ENCODE measurements at places on chromosomes 16 and 17. TPM values are rescaled to one million over a fixed set of nuclear protein-coding genes. Genes with fewer than 3 reads are reported as not detected.

DNA sequence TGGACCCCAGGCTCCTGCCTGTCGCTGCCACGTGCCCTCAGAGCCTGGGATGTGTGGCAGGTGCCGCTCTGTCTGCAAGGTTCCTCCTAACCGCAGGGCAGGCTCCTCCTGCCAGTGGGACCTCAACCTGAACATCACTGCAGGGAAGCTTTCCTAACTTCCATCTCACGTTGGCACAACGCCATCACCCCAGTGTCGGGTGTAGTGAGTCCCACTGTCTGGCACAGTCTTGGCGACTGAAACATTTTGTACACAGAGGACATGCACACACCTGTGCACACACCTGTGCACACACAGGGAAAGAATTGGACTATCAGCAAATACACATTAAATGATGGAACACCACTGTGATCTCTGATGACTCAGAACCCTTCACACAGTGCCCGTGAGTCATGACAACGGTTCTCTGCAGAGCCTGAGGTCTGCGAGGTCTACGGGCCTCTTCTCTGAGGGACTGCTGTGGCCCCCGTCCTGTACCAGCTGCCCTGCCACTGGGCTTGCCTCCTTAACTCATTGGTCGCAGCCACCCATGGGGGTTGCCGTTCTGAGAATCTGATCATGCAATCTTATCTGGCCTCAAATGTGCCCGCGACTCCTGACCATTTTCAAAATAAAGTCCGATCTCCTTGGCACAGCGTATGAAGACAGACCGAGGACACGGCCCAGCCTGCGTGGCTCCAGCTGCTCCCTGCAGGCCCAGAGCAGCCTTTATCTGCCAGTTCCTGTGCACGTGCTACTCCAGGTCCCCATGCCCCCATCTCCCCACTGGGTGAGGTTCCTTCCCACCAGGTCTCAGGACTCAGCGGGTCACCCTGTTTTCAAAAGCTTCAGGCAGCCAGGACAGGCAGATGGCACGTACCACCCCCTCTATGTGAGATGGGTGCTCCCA lies 7.6 kb downstream of the CCDC57 start:
- DNase-seq = no peak
- H3K4me1 ChIP-seq = peaks cover 26% of the 10 kb centered on the region
- peaks cover 3% of the 10 kb centered on the region for H3K36me3 ChIP-seq
- peak overlapping the region; percentile 95 for H3K27ac ChIP-seq

DNA sequence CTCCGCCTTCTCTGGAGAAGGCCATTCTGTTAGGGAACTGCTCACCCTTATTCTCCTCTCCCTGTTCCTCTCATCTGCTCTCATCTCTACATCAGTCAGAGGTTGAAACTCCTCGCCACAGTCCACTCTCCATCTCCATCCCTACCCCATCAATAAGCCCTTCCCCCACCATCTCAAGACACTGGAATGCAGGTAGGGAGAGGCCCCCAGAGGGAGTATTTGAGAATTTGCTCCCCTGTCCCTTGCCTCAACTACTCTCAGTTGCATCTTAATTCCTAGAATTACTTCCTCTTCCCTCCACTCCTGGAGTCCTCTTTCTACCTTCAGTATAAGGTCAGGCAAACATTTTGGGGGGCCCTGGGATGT lies 2.0 kb upstream of the AATF start:
- no peak overlapping the region for H3K4me3 ChIP-seq
- H3K27ac ChIP-seq = no peak overlapping the region
- H3K36me3 ChIP-seq = peaks cover 9% of the 10 kb centered on the region
- DNase-seq = no peak

GRCh38 chr17:8975091-8975725 lies 9.7 kb upstream of the PIK3R5 start:
- H3K36me3 ChIP-seq = peaks cover 3% of the 10 kb centered on the region
- no peaks in the 10 kb centered on the region for H3K27me3 ChIP-seq
- no peak overlapping the region for H3K4me3 ChIP-seq
- H3K4me1 ChIP-seq = peaks cover 4% of the 10 kb centered on the region

DNA sequence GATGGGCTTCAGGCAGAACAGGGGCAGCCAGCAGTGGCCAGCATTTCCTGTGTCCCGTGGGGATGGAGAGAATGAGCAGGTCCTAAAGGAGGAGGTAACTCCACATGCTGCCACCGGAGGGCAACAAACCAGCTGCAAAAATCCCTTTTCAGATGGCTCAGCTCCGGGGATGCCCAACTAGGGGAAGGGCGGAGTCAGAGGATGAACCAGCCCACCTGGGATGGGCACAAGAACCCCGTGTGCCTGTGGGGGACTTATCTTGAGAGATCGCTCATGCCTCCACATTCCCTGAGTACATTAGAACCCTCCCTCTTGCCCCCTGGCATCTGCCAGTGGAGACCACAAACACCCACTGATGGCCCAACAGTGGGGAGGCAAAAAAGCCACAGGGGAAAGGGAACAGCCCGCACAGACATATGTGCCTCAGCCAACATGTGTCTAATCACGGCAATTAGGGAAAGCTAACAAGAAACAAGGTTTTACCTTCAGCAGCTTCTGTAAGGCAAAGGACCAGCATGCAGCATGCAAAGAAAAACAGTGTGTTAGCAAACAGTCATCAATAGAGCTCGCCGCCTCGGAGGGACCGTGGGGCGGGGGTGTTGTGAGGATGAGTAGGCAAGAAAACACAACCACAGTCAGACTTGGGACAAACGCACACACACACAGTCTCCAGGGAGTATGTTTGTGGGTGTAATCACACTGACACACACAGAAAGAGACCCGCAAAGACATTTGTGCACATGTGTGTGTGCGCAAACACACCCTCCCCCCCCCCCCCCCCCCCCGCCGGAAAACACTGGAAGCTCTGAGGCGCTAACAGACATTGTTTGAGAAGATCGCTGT lies 64.0 kb downstream of the MYO18A start:
- peaks cover 6% of the 10 kb centered on the region for H3K36me3 ChIP-seq
- no peak overlapping the region for H3K27ac ChIP-seq
- no peak for DNase-seq
- no peaks in the 10 kb centered on the region for H3K27me3 ChIP-seq
- peaks cover 10% of the 10 kb centered on the region for H3K4me1 ChIP-seq

DNA sequence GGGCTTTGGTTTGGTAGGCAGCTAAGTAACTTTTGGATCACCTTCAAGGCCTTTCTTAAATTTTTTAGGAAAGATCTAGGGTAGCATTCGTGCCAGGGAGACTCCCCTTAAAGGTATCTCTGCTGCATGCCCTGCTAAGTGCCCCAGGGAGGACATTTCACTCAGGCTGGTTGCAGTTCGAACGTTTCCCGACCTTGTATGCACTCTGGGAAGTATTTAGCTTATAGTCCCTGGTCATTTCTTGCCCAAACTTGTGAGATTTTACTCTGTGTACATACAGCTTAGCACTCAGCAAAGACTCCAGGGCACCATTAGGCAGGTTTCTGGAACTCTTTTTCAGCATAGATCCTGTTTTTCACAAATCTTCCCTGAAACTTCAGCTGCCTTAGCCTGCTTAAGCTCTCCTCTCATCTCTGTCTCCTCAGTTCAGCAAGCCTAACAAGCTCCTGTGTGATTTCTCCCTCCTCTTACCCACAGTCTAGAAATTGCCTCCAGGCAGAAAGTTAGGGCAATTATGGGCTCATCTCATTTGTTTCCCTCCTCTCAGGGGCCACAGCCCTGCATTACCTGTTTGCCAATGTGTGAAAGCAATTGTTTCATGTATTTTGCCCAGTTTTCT lies 84.6 kb downstream of the MRTFB start:
- H3K4me3 ChIP-seq = no peak overlapping the region
- H3K27me3 ChIP-seq = no peaks in the 10 kb centered on the region
- no peak overlapping the region for H3K27ac ChIP-seq

DNA sequence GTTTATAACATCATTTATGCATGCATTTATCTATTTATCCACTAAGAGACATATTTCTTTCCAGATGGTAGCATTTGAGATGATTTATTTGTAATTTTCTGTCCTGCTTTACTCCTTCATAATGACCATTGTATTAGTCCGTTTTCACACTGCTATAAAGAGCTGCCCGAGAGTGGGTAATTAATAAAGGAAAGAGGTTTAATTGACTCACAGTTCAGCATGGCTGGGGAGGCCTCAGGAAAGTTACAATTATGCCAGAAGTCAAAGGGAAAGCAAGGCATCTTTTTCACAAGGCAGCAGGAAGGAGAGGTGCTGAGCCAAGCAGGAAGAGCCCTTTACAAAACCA lies 28.6 kb downstream of the TRIM25 start:
- H3K27me3 ChIP-seq = no peaks in the 10 kb centered on the region
- peaks cover 2% of the 10 kb centered on the region for H3K36me3 ChIP-seq
- DNase-seq = no peak
- peaks cover 9% of the 10 kb centered on the region for H3K4me1 ChIP-seq

DNA sequence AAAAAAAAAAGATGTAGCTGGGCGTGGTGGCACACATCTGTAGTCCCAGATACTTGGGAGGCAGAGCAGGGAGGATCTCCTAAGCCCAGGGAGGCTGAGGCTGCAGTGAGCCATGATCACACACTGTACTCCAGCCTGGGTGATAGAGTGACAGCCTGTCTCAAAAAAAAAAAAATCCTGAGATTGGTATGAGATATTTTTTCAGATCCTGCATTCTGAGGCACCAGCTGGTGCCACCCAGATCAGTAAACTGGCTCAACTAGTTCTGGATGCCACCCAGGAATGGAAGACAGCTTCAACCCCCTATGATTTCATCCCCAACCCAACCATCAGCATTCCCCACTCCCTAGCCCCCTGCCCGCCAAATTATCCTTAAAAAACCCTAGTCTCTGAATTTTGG lies 7.1 kb upstream of the GJC1 start:
- peaks cover 28% of the 10 kb centered on the region for H3K27me3 ChIP-seq
- no peak overlapping the region for H3K27ac ChIP-seq
- DNase-seq = no peak

- no peaks in the 10 kb centered on the region for H3K27me3 ChIP-seq
- H3K27ac ChIP-seq = peak overlapping the region; percentile 14
- peaks cover 10% of the 10 kb centered on the region for H3K36me3 ChIP-seq
- peaks cover 7% of the 10 kb centered on the region for H3K4me1 ChIP-seq
Measured at GRCh38 chr16:70561623-70562022, 38.0 kb downstream of the SF3B3 start.

DNA sequence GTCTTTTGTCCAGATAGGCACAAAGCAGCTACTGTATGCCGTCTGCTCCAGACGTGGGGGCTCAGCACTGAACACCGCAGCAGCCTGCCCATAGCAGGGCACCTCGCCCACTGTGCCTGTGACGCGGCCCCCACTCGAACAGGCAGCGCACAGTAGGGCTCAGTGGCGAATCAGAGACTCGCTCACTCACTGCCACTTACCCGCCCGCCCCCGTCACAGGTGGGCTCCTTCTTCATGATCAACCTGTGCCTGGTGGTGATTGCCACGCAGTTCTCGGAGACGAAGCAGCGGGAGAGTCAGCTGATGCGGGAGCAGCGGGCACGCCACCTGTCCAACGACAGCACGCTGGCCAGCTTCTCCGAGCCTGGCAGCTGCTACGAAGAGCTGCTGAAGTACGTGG lies 23.6 kb downstream of the TPSG1 start:
- H3K27ac ChIP-seq = no peak overlapping the region
- H3K4me1 ChIP-seq = peaks cover under 1% of the 10 kb centered on the region
- no peak for DNase-seq
- H3K4me3 ChIP-seq = no peak overlapping the region
- H3K27me3 ChIP-seq = no peaks in the 10 kb centered on the region

TEDC2 gene
- 0.85 TPM for total RNA-seq
